ENCODE measurements at places on chromosomes 6 and 20. TPM values are rescaled to one million over a fixed set of nuclear protein-coding genes. Genes with fewer than 3 reads are reported as not detected.

- no peak for DNase-seq
Measured at GRCh38 chr6:652865-653264, 4.0 kb downstream of the HUS1B start.

DNA sequence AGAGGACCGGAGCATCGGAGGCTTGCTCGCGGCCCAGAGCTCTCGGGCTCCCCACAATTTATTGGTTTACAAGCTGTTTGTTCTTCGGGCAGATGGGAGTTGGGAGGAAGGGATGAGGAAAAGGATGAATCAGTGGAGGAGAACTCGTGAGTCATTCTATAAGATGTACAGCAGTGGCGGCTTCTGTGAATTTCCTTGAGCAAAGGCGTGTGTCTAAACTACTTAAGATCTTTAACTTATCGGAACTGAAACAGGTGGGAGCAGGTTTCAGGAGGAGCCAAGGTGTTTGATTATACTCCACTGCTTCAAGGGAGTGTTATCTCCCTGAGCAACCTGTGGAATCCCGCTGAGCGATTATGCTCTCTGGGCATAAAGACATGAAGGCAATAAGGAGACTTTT, 50.5 kb upstream of the IBTK start:
- DNase-seq = no peak

DNA sequence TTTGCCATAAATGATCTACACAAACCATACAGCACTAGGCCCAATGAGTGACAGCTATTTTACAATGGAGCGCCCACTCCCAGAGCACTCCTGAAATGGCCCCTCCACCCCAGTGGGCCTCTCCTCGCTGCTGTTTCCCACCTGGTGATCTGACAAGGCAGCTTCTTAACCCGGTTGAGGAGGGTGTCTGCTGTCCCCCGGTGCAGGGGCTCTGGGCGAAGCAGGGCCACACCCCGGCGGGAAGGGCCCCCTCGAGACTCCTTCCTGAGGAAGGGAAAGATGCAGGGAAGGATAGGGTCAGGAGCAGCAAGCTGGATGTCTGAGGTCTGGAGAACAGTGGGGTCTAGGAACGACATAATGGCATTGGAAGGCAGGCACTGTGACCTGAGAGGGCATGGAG, 10.2 kb downstream of the ABHD16A start:
- no peak for DNase-seq

DNA sequence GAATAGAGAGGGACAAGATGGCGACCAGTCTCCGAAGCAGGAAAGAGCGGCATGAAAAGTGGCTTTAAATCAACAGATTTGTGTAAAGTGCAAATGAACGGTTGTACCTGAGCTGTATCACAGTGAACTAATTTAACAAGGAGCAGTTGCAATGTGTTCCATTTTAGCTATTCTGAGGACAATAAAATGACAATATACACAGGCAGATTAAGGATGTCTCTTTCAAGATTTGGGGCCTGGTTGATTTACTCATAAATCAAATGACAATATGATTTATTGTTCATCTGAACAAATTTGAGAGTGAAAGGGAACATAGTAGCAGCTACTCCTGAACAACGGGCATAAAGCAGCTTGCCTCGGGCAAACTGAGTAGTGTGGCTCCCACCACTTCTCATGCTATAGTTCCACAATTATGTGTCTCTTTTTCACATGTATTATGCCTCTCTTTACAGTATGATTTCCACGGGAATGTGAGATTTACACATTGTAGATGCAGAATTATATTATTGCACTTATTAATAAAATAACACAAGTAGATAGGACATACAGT, 204.1 kb upstream of the AGPAT4 start:
- no peak for DNase-seq

MRS2 gene
- total RNA-seq = 12.8 TPM

GLP1R gene
- total RNA-seq = 3.0 TPM

All from natural killer cell (primary cell).